ENCODE measurements at places on chromosomes 6 and 20.

DNA sequence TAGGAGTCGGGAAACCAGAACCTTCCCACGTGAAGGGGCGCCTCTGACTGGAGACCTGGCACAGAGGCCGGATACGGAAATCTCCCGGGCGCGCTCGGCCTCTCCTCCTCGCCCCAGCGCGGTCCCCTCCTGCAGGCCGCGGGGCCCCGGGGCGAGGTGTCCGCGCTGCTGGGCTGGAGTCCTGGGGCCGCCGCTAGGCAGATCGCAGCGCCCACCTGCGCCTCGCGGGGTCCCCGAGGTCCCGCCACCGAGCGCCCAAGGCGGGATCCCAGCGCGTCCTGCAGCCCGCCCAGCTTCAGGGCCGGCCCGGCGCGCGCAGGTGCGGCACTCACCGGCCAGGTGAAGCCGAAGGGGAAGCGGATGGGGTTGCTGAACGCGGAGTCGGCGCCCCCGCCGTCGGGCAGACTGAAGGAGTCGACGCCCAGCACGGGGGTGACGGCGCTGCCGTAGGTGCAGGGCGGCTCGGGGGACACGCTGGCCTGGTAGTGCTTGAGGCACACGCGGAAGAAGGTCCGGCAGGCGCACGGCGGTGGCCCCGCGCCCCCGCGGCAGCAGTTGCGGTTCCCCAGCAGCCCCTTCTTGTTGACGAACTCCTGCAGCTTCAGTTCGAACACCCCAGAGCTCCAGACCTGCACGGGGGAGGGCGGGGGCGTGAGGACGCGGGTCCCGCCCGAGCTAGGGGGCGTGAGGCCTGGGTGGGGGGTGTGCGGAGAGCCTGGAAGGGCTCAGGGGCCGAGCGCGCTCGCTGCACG lies 1.5 kb downstream of the DLL1 start:
- no peak for DNase-seq

DNA sequence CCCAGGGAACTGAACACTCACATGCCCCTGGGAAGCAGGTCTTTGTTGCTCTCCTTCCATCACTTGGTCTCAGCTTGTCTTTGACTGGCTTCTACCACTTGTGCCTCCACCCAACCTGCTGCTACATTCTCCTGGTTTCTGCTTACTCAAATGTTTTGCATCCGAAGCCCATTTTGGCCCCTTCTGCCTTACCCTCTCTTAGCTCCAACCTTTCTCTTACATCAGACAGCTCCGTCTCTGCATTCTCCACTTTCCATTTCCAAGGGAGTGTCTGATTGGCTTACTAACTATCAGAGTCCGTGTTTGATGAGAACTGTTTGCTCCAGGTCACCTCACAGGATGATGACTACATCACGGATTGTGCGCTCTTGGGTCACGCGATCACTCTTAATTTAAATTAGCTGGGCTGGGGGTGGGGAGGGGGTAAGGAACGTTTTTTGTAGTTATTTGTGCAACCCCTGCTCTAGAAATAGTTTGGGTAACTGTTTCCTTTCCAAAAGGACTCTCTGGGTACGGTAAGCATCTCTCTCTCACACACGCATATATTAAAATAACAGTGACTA lies 844 bp upstream of the ABRACL start:
- no peak for DNase-seq

- DNase-seq = no peak
These were observed 6.3 kb downstream of the BCL2L1 start for GRCh38 chr20:31716351-31716750.

DNA sequence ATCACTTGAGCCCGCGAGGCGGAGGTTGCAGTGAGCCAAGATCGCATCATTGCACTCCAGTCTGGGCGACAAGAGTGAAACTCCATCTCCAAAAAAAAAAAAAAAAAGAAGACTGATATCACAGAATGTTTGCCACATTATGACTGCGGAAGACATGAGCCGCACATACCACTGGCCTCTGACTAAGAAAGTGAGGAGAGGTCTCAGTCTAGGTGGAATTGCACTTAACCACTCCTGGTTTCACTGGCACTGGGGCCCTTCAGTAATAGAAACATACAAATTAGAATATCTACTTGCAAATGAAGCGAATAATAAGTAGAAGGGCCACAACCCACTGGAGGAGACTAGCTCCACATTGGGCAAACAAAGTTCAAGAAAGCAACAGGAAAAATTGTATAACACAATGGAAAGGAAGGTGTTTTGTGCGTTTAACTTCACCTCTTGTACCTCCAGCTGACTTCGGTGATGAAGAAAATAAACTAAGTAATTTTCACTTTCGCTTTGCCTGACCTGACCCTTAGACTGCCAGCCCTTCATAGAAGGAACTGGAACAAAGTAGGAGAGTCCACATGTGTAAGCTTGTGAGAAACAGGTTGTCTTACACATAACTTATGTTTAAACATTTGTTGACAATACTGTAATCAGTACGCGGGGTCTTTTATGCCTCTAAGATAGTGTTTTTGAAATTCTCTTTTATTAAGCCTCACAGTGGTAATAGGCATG lies 147.5 kb upstream of the TSHZ2 start:
- no peak for DNase-seq

DNA sequence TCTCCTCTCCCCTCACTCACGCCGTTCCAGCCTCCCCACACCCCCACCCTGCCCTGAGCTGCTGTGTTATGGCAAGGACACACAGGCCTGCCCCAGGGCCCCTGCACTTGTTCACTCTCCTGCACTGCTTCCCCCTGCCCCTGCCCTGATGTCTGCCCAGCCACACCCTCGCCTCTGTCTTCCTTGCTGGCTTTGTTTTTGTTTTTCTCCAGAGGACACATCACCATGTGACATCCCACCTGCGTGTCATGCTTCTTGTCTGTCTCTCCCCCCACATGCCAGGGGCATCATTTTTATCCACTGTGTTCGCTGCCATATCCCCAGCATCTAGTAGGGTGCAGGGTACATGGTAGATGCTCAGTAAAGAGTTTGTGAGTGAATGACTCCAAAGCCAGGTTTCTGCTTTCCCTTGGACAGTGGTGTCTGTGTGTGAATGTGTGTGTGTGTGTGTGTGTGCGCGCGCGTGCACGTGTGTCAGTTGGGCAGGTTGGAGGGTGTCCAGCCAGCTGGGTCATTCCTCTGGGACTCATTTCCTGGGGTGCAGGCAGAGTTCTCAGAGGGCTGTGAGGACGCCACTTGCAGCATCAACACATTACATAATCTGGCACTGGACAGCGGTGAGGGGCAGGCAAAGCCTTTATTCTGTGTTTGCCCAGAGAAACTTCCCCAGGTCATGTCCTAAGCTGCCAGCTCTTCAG lies 60.6 kb downstream of the STK35 start:
- DNase-seq = no peak

DNA sequence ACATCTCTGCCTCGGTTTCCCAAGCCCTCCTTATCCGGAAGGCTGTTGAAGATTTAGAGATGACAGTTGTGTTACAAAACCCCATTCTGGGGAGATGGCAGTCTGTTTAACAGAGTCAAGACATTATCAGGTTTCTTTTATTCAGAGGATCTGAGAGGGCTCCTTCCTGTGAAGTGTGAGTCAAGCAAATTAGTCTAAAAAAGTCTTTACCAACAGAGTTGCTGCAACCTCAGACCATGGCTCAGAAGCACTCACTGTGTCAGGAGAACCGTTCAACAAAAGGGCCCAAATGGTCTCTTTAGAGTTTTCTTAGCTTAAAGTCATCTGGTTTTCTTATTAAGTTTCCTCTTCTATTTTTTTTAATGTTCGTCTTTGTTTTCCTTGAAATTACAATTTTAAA lies 717.8 kb downstream of the EPM2A start:
- DNase-seq = no peak

DNA sequence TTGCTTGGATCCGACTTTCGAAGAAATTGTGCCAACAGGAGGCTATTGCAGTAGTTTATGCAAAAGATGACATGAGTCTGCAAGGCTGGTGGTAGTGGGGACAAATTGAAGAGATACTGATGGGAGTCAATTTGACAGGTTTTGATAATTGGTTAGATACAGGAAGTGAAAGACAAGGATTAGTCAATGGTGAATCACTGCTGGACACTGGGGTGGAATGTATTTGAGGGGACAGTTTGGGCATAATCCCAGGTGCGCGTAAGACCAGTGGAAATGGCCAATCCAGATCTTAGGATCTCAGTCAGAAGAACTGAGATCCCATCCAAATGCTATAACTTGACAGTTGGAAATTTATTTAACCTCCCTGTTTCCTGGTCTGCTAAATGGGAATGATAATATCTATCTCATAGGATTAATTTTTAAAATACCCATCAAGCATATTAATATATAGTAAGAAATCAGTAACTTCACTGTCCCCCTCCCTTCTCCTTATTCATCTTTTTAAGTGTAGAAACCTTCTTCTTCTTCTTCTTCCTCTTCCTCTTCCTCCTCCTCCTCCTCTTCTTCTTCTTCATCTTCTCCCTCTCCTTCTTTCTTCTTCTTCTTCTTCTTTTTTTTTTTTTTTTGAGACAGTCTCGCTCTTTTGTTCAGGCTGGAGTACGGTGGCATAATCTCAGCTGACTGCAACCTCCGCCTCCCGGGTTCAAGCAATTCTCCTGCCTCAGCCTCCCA lies 30.9 kb upstream of the ERVFRD-1 start:
- no peak for DNase-seq

DNA sequence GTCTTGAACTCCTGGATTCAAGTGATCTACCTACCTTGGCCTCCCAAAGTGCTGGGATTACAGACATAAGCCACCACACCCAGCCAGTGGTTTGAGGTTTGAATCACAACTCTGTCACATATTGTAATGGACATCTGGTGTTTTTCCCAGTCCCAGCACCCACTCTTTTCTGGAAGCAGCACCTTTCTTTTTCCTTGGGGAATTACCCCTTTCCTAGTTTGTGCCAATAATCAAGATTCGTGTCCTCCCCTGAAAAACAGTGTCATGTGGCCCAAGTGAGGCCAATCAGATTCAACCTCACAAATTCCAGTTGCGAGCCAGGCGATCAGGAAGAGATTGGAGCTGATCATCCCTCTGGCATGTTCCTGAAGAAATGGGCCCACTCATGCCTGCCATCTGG lies 71.7 kb upstream of the SGK1 start:
- no peak for DNase-seq

DNA sequence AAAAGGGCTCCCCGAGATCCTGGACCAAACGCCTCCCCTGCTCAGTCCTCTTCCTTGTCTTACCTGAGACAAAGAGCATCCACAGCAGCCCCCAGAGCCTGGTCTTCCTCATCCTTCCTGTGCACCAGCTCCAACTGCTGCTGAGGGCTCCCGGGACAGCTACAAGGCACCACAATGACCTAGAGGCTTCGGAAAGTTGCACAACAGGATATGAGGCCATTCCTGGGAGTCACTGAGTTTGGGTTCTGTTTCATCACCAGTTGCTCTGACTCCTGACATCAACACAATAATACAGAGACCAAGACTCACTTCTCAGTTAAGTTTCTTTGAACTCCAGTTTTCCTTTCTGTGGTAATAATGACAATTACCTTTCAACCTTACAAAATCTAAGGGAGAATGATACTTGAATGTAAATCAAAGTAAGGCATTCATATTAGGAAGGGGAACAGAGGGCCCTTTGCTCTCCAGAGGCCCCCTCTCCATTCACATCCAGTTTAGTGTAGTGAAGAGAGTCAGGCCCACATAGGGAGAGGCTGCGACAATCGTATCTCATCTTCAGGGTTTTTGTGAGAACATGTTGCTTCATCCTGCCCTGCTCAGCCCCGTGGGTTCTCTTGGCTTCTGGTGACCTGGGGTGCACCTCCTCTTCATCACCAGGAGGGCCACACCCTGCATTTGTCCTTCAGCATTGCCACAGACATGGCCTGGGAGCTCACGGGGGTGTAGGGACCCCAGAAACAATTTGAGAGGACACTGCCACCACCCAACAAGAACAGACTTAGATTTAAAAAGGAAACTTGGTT lies at the start of gene TREM1:
TSS of gene TREM1 (minus strand) at position 139 of the 803 bp plus-strand sequence. CDS start at position 112, 27 bp downstream.
- peak; percentile 13 for DNase-seq

DNA sequence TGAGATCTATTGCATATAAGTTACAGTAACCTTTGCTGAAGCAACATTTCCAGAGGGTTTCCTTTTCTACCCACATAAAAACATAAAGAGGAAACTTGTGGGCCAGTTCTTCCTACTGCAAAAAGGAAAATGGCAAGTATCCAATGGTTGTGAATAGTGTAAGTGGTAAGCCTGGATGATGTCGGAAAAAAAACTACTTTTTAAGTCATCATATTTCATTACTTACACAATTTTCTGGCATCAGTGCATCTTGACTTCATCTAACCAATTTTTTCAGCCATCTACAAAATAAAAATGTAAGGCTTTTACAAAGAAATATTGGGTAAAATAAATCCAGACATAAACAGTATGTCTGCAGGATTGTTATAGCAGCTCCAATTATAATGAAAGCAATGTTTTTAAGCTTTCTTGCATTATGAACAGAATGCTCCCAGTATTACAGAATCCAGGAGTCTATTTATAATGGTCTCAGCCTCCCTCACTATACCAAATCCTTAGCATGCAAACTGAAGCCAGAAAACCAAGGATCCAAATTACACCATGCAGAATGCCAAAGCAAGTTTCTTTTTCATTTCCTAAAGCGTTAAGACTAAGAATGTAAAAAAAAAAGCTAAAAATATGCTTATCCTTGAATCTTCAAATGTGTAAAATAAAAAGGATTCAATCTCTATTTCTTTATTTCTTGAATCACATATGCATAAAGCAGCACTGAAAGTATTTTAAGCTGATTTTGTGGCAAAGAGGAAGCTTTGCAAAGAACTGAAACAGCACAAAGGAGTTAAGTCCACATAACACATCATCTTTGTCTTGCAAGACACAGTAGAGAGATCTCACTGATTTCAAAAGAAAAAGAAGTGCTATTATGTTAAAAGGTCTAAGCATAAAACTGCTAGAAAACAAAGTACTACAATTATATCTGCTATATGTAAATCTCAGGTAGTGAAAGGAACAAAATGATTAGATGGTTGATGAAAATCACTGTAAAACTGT lies 126.8 kb upstream of the HMGCLL1 start:
- DNase-seq = no peak

- DNase-seq = no peak
These were observed 512.3 kb downstream of the HDGFL1 start for GRCh38 chr6:23081701-23082100.

All from A549 (cell line).